Metanephros (tissue), 2 donors: ENCODE measurements at places on chromosomes 7 and 10. TPM values are rescaled to one million over a fixed set of nuclear protein-coding genes. Genes with fewer than 3 reads are reported as not detected.

The DPY19L1 gene
- 19.7 TPM for total RNA-seq

The DENND2A gene
- 32.6 TPM for total RNA-seq

The SKIDA1 gene
- 7.5 TPM for total RNA-seq

The EVX1 gene
- total RNA-seq = not detected

The PLXDC2 gene
- 48.1 TPM for total RNA-seq

The CALCR gene
- 1.8 TPM for total RNA-seq

The SPDYE8 gene
- not detected for total RNA-seq

The GIMAP7 gene
- total RNA-seq = 8.0 TPM

The DGKB gene
- total RNA-seq = 4.6 TPM

The GDF10 gene
- 1.6 TPM for total RNA-seq

The RET gene
- 16.9 TPM for total RNA-seq

The RBM17 gene
- 59.4 TPM for total RNA-seq

The BHLHA15 gene
- total RNA-seq = 0.41 TPM

The LEP gene
- 0.70 TPM for total RNA-seq

The LIPN gene
- not detected for total RNA-seq

The HHEX gene
- 5.3 TPM for total RNA-seq

The SDK1 gene
- total RNA-seq = 17.6 TPM

The CPXM2 gene
- 9.5 TPM for total RNA-seq

The PDE1C gene
- total RNA-seq = 8.6 TPM

The DUS4L gene
- 12.4 TPM for total RNA-seq

The DGKI gene
- total RNA-seq = 4.0 TPM

The HECW1 gene
- 9.2 TPM for total RNA-seq

The INHBA gene
- 11.3 TPM for total RNA-seq

The TRPV5 gene
- total RNA-seq = 1.1 TPM

The PNLIP gene
- total RNA-seq = 0.12 TPM

The UNC5B gene
- 44.9 TPM for total RNA-seq

The MYH16 gene
- 0.06 TPM for total RNA-seq

The CYP2C19 gene
- 0.18 TPM for total RNA-seq

The TSPAN12 gene
- total RNA-seq = 146 TPM

The CCDC186 gene
- 20.3 TPM for total RNA-seq

The C10orf105 gene
- total RNA-seq = 0.06 TPM

The PNLIPRP2 gene
- total RNA-seq = not detected

The ANKRD61 gene
- total RNA-seq = not detected

The ZWINT gene
- 26.0 TPM for total RNA-seq

The SLC39A12 gene
- total RNA-seq = not detected

The PRSS37 gene
- total RNA-seq = not detected

The PDK4 gene
- 27.2 TPM for total RNA-seq

The NUPR2 gene
- 3.0 TPM for total RNA-seq

The CCDC172 gene
- total RNA-seq = not detected

The PRPS1L1 gene
- not detected for total RNA-seq

The LLCFC1 gene
- total RNA-seq = not detected

The MUC3A gene
- 0.35 TPM for total RNA-seq

The PTER gene
- 12.7 TPM for total RNA-seq

The IFIT1 gene
- total RNA-seq = 18.9 TPM

The SVOPL gene
- total RNA-seq = 1.7 TPM

The OR2A42 gene
- 0.06 TPM for total RNA-seq

The FHIP2A gene
- 32.8 TPM for total RNA-seq

The SPDYE17 gene
- not detected for total RNA-seq

The TMEM236 gene
- total RNA-seq = 0.64 TPM

The AKR1C2 gene
- 7.9 TPM for total RNA-seq

The TMEM139 gene
- 18.1 TPM for total RNA-seq

The CALML3 gene
- not detected for total RNA-seq

The PEX1 gene
- 26.6 TPM for total RNA-seq

The HSPA12A gene
- 26.6 TPM for total RNA-seq

The TTYH3 gene
- total RNA-seq = 82.1 TPM

The TAS2R41 gene
- not detected for total RNA-seq

The EPHB6 gene
- total RNA-seq = 17.6 TPM

The SLC16A9 gene
- 15.4 TPM for total RNA-seq

The AKR1D1 gene
- total RNA-seq = 0.06 TPM
